SJCRH30 (cell line): ENCODE measurements at places on chromosomes 7 and 10.

DNA sequence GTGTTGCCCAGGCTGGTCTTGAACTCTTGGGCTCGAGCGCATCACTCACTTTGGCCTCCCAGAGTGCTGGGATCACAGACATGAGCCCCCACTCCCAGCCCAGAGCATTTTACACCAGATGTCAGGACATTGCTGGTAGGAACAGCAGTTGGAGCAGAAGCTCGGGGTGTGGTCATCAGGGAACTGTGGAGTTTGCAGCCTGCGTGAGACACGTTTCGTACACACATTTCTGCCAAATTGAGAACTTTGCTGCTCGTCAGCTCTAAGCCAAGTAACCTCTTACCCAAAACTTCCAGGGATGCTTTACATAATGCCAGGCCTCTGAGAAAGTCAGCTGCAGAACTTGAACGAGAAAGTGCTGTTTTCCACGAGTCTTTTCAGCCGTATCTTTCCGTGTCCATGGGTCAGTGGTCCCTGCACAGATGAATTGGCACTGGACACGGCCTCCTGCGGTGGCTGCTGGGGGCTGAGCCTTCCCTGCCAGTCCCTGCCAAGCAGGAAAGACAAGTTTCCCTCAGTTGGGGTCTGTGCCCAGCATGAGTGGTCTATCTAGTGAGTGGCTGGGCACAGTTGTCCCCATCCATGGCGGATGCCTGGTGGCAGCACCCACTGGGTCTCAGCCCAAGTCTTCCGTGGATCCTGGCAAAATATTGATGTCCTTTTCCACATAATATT is 54.4 kb downstream of the DNAJB6 start:
- no peak for DNase-seq

- DNase-seq = no peak
Measured at GRCh38 chr7:73904219-73905137, 43.5 kb downstream of the TMEM270 start.

DNA sequence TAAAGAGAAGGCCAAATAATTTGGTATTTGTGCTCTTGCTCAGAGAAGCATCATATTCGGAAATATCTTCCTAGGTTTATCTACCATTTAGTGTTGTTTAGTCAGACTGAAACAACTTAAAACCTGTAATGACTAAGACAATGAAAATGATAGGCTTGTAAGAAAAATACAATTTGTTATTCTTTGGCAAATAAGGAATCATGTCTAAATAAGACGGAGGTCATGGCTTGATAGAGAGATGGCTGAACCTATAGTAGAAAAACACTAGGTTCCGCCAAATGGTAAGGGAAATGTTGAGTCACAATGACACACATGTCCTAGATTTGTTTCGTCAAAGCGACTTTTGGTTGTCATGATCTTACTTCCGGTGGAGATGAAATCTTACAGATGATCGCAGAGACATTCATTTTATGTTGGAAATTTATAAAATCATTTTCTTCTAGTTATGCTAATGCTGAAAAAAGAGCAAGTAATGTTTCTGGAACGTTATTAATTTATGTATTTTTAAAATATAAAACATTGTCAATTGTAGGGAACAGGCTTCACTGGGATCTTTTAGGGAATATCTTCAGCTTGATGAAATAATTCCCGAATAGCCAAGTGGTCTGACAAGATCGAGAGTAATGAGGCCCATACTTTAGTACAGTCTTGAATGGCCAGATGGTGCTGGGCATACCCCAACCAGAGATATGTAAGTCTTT is 1.0 kb downstream of the SRGN start:
- no peak for DNase-seq

DNA sequence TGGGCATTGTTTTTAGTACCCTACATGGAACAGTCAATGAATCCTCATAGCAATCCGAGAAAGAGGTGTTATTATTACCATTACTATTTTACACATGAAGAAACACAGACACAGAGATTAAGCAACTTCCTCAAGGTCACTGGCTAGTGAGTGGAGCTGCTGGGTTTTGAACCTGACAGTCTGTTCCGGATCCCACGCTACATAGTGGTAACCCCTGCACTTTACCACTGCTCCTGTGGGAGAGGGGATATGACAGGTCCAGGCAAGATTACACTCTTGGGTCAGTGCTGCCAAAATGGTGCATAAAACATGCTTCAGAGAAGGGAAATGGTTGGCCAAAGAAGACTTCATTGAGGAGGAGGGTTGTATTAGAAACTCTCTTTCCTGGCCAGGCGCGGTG is 185.7 kb downstream of the XPNPEP1 start:
- no peak for DNase-seq

DNA sequence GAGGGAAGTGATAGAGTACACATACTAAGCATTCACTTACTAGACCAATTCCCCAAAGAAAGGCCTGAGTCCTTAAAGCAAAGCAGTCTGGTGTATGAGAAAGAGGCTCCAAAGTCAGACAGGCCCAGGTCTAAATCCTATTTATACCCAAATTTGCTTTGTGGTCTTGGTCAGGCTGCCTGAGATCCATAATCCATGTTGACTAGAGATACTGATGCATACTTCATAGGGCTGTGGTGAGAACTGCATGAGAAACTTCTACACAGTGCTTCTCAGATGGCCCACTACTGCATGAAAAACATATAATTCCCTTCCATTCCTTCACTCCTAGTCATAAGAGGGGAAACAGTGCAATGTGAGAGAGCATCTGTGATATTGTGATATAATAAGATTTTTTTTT is 81.6 kb upstream of the SP4 start:
- no peak for DNase-seq

GRCh38 chr10:132937861-132938260 is 4.5 kb downstream of the CFAP46 start:
- no peak for DNase-seq

GRCh38 chr10:110668443-110668842 is 24.3 kb downstream of the RBM20 start:
- no peak for DNase-seq

- peak; percentile 30 for DNase-seq
Measured at GRCh38 chr10:99976886-99977665, 32.7 kb downstream of the DNMBP start.

DNA sequence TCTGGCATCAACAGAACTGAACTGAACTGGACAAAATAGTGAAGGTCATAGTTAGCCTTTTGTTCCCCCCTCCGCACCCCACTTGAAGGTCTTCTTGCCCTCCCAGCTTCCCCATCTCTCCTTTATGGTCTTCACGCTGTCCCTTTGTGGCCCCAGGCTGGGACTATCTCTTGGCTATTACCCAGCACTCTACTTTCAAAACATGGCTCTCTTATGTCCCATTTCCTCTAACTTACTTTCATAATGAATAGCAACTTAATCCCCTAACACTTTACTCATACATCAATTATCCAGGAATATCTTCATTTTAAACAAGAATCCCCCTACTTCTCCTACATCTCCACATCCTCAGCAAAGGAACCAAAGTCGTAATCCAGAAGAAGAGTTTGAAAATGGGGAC is 135.3 kb upstream of the ITGB1 start:
- no peak for DNase-seq
